Myocyte (in vitro differentiated cells): ENCODE measurements at places on chromosomes 1 and 21.

- no peak for DNase-seq
Observed at GRCh38 chr1:66938613-66939012, 13.8 kb downstream of the MIER1 start.

GRCh38 chr1:246306415-246307037 is 200.6 kb downstream of the SMYD3 start:
- no peak for DNase-seq

- DNase-seq: peak; percentile 67
Observed at GRCh38 chr1:197775282-197776262, at the start of gene DENND1B. Gene DENND1B (minus strand): TSS chr1:197775480. CDS start chr1:197775155, 325 bp downstream.

- DNase-seq: no peak
Observed at GRCh38 chr1:204085876-204086275, 13.0 kb downstream of the SOX13 start.

DNA sequence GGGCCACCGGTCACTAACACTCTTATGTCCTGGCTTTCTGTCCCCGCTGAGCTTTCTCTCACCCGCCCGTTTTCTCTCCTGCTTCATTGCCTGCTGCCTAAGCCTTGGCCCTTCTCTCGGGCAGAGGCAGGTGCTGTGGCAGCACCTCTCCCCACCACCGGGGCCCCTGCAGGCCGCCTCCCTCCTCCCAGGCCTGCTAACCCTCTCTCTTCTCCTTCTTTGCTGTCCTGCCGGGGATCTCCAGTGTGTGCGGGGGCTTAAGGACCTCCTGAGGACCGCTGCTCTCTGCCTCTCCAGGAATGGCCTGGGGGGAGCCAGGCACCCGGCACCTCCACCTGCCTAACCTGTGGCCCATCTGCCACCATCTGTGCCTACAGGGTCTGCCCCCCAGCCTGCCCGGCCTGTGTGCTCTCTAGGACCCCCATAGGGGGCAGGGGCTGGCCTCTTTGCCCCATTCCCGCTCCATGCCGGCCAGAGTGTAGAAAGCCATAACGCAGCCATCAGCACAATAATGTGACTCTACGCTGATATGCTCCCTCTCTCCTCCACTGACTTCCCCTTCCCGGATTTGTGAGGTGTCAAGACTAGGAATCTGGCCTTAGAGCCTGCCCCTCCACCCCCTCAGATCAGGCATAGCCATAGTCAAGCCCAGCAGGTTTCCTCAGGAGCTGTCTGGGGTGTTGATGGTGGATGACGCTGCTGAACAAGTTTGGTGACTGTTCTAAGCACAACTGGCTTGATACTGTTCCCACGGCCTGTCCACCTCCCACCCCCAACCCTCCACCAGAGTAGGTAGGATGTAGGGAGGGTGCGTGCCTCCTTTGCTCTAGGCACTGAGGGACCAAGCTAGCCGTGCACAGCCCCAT is 6.1 kb upstream of the SFN start:
- no peak for DNase-seq

DNA sequence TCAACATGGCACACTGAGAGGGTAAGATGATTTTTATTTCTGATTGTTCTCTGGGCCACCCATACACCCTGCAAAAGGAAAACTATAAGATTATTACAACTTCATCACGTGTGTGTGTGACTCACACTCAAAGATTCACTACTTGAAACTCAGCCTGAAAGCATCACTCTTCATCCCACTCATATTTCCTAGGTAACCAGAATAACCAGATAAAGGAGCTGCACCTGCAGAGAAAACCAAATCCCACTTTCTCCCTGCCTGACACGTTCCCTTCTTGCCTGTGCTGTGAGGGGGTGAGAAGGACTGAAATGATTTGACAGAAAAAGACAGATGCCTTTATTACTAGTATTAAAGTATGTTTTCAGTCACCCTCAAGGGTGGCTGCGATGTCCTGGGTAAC is 131.6 kb downstream of the TGFBR3 start:
- DNase-seq: no peak

GRCh38 chr1:219564109-219564508 is 48.8 kb downstream of the ZC3H11B start:
- DNase-seq: no peak

DNA sequence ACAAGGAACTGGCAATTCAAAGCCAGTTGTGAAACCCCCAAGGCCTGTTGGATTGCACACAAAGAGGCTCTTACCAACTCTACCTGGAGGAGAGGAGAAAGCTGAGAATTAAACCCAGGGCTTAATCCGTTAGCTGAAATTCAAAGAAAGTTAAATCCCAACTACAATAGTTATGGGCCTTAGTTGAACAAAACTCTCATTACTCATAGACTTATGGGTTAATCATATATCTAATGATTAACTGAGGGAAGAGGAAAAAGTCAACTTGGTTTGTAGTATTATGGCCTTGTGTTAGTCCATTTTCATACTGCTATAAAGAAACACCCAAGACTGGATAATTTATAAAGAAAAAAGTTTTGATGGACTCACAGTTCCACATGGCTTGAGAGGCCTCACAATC is 838.2 kb upstream of the ADGRL2 start:
- no peak for DNase-seq

DNA sequence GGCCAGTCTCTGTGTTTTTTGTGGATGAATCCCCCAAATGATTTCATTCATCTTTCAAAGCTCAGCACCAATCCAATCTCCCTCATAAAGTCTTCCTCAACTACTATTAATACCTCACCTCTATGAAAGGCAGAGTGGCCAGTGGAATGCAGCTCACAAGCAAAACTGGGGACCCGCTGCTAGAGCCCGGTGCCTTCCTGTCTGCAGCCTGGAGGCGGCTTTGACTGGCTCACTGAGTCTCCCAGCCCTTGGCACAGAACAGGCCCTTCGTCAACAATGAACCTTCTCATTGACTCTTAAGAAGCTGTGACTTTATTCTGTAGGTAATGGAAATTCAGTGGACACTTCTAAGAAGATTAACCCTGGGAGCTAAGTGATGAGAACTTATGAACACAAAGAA is 86.8 kb upstream of the RAB4A start:
- DNase-seq: no peak

DNA sequence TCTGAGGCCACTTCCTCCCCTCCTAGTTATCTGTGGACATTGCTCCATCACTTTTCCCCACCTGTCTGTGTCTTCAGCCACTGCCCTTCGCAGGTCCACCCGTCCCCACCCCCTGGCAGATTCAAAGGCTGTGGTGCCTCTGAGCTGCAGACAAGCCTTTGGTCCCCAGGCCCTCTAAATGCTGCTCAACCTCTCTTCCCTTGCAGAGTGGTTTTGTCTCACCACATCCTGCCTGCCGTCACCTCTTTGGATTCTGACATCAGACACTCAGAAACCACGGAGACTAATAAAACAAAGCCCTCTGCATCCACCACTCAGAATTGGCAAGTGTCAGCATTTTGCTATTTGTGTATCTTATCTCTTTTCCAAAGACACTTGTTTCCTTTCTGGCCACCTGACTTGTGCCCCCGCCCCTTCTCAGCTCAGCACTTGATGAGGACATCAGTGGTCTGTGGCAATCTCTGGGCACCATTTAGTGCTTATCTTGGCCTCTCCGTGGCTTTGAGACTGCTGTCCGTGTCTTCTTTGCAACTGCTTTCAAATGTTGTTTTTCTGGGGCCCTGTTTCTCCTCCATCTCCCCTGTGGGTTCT is 7.7 kb downstream of the CNIH3 start:
- DNase-seq: peak; percentile 98

DNA sequence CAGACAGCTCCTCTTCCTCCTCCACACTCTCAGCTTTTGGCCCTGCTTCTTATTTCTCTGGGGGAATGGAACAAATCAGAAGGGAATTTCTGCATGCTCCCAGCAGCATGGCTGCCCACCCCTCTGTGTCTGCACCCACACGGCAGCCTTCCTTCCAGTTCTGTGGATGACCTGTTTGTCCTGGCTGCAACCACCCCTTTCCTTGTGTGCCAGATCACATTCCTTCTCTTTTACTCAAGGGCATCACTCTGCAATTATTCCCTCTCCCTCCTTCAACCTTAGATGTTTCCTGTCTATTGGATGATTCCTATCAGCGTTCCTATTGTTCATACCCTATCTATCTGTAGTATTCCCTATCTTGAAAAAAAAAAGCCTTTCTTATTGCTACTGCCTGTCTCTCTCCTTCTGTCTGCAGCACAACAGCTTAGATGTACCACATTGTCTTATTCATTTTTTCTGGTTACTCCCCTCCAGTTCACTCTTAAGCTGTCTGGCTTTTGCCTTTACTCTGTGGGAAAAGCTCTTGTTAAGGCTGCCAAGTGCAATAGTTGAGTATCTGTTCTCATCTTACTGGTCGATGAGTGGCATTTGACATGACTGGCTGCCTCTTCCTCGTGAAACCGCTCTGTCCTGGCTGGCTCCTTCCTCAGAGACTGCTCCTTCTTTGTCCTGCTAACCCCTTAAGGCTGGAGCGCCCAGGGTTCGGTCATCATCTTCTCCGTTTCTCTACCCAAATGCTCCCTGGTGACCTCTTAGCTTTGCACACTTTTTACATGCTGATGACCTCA is 351.1 kb downstream of the CAMTA1 start:
- DNase-seq: no peak

- DNase-seq: peak; percentile 53
Observed at GRCh38 chr1:93061895-93062792, 16.9 kb upstream of the MTF2 start.

DNA sequence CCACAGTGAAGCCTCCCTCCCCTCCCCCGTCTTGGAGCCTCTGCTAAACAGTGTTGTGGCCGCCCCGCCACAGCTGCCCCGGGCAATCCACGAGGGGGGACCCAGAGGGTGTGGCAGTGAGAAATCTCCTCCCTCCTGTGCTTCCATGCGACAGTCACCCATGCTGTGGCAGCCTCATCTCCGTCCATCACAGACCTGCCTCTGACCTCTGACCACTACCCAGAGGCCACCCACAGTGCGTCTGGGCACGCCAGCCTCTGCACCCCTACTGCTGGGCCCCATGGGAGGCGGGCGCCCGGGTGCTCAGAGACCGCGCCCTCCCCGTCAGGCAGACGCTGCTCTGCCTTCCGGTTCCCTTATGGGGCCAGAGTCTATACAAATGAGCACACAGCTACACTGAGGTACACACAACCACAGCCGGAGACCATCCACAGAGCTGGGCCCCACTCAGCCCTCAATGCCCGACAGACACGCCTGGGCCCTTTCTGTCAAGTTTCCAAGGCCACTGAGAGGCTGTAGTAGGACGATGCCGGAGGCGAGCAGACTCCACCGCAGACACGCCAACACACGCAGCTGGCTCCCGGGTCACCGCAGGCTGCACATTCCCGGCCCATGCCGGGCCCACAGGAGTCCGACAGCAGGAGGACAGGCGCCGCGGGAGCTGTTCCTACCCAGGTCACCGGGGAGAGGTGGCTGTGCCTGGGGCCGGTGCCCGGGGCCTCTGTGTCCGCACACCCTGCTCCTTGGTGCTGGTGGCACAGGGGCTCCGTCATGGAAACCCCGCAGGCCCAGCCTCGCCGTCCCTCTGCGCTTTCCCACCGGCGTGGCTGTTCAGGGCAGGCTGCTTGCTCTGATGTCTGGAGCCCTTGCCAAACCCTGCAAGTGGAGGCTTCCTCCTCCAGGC is 23.9 kb upstream of the TMEM52 start:
- DNase-seq: no peak

DNA sequence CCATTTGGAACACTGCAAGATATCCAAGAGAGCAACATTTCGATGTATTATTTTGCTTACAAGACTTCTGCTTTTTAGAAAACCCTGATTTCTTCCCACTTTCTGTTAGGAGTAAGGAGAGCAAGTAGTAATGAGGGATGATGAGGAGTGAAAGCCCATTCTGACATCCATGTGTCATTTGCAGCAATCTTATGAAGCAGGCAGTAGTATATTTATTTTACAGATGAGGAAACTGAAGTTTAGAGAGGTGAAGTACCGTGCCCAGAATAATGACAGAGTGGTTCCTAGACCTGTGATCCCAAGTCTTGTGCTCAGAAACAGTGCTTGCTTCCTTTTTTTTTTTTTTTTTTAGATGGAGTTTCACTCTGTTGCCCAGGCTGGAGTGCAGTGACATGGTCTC is 7.1 kb upstream of the ZSCAN20 start:
- no peak for DNase-seq
